ENCODE measurements at places on chromosomes 3 and 15.

- DNase-seq = no peak
Measured at GRCh38 chr15:92034227-92034626, 180.7 kb downstream of the SLCO3A1 start.

GRCh38 chr3:57434041-57434440 is 110.1 kb downstream of the DNAH12 start:
- DNase-seq = no peak

DNA sequence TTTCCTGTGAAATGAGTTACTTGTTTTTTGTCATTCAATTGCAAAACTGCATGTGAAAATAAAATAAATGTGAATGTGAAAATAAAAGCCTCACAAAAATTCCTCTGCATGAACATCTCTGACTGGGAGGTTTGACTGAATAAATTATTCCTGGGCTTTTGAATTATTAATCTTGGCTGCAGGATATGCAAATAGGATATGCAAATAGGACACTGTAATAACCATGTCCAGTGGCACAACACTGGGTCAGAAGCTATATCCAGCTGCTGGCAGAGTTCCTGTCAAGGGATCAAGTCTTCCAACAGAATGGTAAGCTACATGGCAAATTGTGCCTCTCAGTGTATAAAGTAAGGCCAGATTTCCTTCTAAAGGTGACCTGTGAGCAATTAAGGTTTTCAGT is at the start of gene SUCNR1:
TSS of gene SUCNR1 (plus strand) at position 246 of the 400 bp plus-strand sequence. CDS start 6,250 bp downstream, outside the sequence.
- no peak for DNase-seq

DNA sequence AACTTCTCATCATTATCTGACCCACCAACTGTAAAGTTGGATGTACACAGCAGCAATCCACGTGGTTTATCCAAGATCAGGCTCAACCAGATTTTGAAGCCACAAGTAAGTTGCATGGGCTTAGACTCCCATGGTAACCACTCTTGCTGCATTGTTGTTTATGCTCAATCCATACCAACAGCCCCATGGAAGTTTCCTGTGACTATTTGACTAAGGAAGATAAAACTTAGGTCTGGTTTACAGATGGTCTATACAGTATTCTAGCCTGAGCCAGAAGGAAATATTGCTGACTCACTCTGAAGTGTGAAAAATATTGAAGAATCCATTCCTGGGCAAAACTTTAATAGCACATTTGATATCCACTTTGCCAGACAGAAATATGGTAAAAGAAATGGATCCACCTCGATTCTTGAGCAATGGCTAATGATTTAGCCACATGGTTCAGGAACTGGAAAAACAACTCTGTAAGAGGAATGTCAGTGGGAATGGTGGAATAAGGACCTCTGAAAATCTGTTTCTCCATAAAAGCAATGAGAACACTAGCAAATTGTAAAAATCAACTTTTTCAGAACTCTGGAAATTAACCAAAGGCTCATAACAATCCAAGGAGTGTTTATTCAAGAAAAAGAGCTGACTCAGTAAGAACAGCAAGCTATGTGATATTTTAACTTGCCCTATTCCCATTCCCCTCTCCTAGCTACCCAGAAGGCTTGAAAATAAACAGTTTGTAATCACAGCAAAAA is 162.9 kb upstream of the STT3B start:
- DNase-seq = no peak

GRCh38 chr3:108662142-108662738 is 72.7 kb downstream of the DZIP3 start:
- DNase-seq = peak; percentile 33

DNA sequence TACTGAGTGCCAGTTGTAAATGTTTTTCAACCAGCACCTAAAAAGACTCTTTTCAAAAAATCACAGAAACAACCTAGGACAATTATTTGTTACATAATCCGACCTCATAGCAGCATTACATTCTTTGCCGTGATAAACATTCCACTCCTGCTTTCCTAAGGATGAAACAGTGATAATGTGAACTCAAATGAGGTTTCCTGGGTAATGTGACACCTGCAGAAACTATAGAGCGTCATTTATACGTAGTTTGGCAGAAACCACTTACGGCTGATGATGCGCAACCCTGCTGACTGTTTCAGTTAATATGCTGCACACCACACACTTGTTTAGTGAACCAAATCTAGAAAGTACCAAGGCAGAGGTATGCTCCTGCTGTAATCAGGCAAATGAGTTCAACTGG is 55.8 kb downstream of the SEMA6D start:
- DNase-seq = peak; percentile 44

DNA sequence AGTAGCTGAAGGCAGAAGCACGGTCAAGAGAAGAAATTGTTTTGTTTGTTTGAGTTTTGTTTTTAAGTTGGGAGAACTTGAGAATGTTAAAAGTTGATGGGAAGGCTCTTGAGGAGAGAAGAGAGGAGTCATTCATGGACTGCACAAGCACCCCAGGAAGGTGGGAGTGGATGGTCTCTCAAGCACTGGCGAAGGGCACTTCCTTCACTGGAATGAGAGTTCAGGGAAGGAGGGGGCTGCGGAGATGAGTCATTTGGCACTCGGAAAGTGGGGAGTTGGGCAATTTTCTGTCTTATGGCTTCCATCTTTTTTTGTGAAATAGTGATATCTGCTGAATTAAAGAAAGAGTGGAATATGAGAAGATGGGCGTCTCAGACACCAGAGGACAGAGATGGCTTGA is 66.0 kb downstream of the ATP13A4 start:
- DNase-seq = no peak

DNA sequence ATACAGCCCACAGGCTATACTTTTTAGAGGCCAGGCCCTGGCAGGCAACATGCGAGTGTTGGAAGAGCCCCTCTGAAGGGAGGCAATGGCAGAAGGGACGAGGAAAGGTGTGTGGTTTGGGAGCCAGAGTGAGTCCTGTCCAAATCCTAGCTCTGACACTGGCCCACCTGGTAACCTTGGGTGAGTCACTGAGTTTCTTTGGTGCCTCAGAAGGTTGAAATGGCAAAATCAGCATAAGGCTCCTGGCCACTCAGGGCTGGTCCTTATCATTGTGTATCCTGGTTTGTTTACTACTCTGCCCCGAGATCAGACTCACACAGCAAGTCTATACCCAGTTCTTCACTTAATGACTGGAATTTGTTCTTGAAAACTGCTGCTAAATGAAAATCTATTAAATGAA is 71.4 kb upstream of the TLE3 start:
- no peak for DNase-seq

DNA sequence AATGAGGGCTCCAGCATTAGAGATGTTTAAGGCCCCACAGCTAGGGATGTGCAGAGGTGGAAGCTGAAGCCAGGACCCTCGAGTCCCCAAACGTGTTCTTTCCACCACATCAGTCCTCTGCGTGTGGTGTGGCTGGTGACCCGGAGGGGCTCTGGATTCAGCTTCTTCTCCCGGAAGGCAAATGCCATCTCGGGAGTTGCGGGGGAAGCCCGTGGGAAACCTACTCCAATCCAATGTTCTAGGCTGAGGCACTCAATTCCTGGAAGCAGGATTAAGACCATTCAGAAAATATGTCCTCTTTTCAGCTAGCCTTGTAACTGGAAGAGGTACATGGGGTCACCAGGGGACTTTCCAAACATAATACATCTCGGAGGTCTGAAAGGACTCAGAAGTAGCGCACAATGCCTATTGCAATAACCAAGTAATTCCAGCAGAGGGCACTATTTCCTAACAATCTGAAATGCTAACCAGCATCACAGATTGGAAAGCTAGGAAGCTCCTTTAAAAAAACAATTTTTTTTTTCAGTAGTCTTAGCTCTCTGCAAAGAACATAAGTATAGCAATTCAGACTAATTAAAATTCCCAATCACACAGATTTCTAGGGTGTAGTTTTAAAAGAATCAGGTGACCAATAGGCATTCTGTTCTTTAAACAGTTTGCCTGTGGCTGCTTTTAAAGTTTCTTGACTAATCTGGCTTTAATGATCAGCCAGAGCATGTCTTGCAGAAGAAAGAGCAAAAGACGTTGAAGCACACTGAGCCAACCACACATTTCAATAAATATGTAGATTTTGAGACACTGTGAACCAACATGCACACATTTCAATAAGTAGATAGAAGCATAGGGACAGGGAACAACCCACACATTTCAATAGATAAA is 36.1 kb downstream of the BNC1 start:
- DNase-seq = peak; percentile 18

DNA sequence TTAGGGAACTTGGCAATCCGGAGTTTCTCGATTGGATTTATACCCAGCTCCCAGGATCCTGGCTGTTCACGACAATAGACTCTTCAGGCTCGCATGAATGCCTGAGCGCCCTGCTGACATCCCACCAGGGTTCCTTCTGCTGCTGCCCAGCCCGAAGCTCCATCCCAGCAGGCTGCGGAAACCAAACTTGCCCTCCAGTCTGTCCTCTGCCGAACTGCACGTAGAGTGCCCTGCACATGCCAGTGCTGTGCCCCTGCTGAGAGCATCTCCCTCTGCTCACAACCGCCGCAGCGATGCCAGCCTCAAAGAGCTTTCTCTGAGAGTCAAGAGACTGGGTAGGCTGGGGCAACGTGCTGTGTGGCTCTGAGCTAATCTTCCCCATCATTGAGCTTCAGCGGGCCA is 6.9 kb downstream of the ADAMTS7 start:
- no peak for DNase-seq

DNA sequence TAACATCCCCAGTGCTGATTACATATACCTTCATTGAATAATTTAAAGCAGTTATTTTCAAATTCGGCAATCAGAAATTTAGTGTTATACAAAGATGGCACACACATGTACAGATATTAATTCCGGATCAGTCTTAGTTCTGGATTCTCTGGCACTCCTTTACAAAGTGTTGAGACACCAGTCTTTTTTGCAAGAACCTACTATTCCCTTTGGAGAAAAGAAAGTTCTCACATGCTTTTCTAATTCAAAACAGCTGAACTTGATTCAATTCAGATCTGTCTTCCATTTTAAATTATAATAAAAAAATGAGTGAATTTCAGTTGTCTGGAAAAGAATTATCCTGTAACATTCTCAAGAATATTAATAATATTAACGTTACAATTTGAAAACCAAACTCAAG is 20.4 kb downstream of the CCDC191 start:
- DNase-seq = no peak

GRCh38 chr15:101067660-101068522 is 148.7 kb downstream of the LRRK1 start:
- no peak for DNase-seq

GRCh38 chr3:141057946-141058800 is 7.0 kb downstream of the SPSB4 start:
- DNase-seq = no peak

Measured in retinal pigment epithelial cell (primary cell).